CD4-positive, alpha-beta T cell treated with Interleukin-15 for 1 hour (primary cell): ENCODE measurements at places on chromosomes 2 and 18.

DNA sequence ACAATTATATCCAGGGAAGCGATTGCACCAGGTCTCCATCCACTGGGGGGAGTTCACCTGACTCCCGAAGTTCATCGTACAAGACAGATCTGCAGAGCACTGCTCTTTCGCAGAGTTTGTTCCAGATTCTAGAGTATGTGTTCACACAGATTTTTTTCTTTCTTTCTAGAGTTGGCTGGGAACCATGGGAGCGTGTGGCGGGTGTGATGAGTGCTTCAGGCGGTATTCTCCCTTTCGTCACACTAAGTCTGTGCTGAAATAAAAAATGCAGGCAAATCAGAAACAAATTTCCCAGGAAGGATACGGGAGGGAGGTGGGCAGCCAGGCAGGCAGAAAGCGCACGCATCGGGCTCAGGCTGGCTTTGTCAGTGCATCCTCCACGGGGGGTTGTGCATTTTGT, 129.8 kb upstream of the SOX11 start:
- DNase-seq, result no peak

- DNase-seq, result no peak
Measured at GRCh38 chr2:178819147-178819875, 12.1 kb upstream of the TTN start.

DNA sequence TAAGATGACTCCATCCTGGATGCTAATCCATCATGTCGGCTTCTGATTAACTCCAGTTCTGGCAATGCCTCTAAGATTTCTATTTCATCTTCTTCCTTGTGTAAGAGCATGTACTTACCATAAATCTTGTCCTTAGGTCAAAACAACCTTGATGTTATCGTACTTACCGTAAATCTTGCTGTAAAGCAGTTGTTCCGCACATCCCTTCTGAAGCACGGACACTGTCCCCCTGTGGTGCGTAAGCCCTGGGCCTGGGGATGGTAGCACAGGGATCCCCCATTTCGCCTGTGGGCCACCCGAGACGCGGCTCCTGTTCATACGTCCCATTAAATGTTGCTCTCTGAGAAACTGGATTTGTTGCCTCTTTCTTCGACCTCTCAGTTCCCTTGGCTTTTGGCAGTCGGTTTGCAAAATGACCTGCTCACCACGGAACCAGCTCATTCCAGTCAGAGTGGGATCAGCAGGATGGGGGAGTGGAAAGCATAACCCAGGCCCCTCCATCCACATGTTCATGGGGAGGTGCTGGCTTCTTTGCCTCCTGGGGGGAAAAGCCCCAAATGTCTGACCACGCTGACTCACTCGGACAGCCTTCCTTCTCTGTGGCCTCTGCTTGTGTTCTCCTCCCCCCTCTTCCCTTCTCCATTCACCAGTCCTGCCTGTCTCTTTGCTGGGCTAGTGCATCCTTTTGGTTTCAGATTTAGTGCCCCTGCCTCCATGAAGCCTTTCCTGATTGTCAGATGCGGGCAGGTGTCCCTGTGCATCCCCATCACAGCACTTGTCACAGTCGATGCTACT, 49.9 kb downstream of the RAB31 start:
- DNase-seq, result no peak

- no peak for DNase-seq
Measured at GRCh38 chr2:168889635-168890005, 610 bp downstream of the SPC25 start.
